Umbilical cord (tissue), 2 donors: ENCODE measurements at places on chromosomes 5 and 9. TPM values are rescaled to one million over a fixed set of nuclear protein-coding genes. Genes with fewer than 3 reads are reported as not detected.
A peak's percentile ranks its signal among the peaks of the same experiment; 100 is the strongest.

Gene ADAMTS13
- 2.2 TPM for total RNA-seq

Gene GABRG2
- total RNA-seq = 11.3 TPM

Gene MATR3
- total RNA-seq = 250 TPM

Gene CNTNAP3B
- 81.6 TPM for total RNA-seq

Gene MED27
- total RNA-seq = 6.5 TPM

Gene POLE3
- total RNA-seq = 42.4 TPM

Gene SH3RF2
- total RNA-seq = 4.8 TPM

Gene GRHPR
- 66.0 TPM for total RNA-seq

- DNase-seq = peak; percentile 83
Observed at GRCh38 chr9:89874351-89875321, 269.8 kb downstream of the GADD45G start.

GRCh38 chr5:122300374-122300773, 11.7 kb upstream of the SNCAIP start:
- DNase-seq = no peak

GRCh38 chr5:10351199-10351905, 2.1 kb upstream of the MARCHF6 start:
- no peak for DNase-seq

- no peak for DNase-seq
Observed at GRCh38 chr9:105431424-105432246, 16.2 kb upstream of the FSD1L start.
